Mesothelial cell of epicardium (in vitro differentiated cells): ENCODE measurements at places on chromosomes 12 and 14. TPM values are rescaled to one million over a fixed set of nuclear protein-coding genes. Genes with fewer than 3 reads are reported as not detected.

The KLRK1 gene
- total RNA-seq = not detected in 3 replicates

The SLC7A7 gene
- 8.3 to 9.8 TPM (median 8.9 TPM) in 3 replicates for total RNA-seq

The GPRC5D gene
- not detected in 3 replicates for total RNA-seq

DNA sequence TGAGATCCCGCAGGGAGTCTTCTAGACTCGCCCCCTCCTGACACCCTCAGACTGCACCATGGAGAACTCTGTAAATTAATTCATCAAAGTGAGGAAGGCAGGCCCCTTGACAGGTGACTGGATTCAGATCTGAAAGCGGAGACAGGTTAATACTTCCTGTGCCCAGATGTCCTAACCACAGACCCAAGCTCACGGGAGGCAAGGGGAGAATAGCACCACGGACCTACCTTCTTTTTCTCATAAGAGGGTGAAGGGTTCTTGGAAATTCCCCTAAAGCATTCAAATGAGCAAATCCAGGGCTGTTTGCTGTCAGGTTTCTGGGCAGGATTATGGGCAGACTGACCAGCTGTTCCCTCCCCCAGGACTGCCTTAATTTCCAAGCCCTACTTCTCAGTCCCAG is 170.0 kb downstream of the ZFP36L1 start:
- no peak for DNase-seq

GRCh38 chr12:52971679-52972329 is 22.9 kb downstream of the KRT18 start:
- no peak for DNase-seq
